ENCODE measurements at places on chromosomes 7 and 10. TPM values are rescaled to one million over a fixed set of nuclear protein-coding genes. Genes with fewer than 3 reads are reported as not detected.
A peak's percentile ranks its signal among the peaks of the same experiment; 100 is the strongest.

DNA sequence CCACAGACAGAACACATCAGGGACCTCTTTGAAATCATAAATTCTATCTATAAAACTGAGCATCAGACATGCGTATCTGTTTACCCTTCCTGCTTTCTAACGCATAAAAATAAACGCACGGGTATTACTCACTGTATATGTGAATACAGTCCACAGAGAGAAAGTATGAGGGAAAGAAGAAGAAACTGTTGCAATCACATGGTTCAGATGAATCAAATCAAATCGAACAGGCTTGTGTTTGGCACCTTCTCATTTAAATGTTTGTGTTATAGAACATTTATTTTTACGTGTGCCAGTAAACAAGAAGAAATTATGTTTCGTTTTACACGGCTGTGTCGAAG, 322.0 kb downstream of the FRMD4A start:
- no peaks in the 10 kb centered on the region for H3K4me1 ChIP-seq
- H3K36me3 ChIP-seq = no peaks in the 10 kb centered on the region
- H3K27me3 ChIP-seq = no peaks in the 10 kb centered on the region
- peak overlapping the region; percentile 21 for H3K27ac ChIP-seq
- no peak for DNase-seq

- no peak overlapping the region for H3K27ac ChIP-seq
- no peaks in the 10 kb centered on the region for H3K27me3 ChIP-seq
- no peak overlapping the region for H3K4me3 ChIP-seq
- peaks cover 15% of the 10 kb centered on the region for H3K4me1 ChIP-seq
These were observed 5.0 kb upstream of the PDK4 start for GRCh38 chr7:95601316-95601715.

- no peak for DNase-seq
- no peaks in the 10 kb centered on the region for H3K4me1 ChIP-seq
- no peak overlapping the region for H3K27ac ChIP-seq
- H3K36me3 ChIP-seq = no peaks in the 10 kb centered on the region
- no peak overlapping the region for H3K4me3 ChIP-seq
- H3K27me3 ChIP-seq = no peaks in the 10 kb centered on the region
These were observed 221.3 kb upstream of the SMIM30 start for GRCh38 chr7:113339661-113340060.

DNA sequence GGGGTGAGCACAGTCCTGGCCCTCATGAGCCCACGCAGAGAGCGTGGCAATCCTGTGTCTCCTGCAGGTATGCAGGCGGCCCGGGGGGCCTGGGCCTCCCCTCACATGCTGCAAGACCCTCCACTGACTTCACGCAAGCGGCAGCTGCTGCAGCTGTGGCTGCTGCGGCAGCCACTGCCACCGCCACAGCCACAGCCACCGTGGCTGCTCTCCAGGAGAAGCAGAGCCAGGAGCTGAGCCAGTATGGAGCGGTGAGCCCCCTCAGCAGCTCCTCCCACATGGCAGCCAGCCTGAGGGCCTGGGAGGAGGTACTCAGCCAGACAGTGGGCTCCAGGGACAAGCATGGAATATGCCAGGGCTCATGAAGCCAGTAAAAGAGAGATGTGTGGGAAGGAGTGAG, 8.7 kb downstream of the ZMIZ2 start:
- no peak for DNase-seq
- peaks cover 64% of the 10 kb centered on the region for H3K4me1 ChIP-seq
- H3K4me3 ChIP-seq = no peak overlapping the region

ELMO1 gene
- total RNA-seq = 36.6 TPM

NXPH1 gene
- not detected for total RNA-seq

- no peak overlapping the region for H3K4me3 ChIP-seq
- no peaks in the 10 kb centered on the region for H3K4me1 ChIP-seq
- no peaks in the 10 kb centered on the region for H3K36me3 ChIP-seq
These were observed 60.3 kb upstream of the SLC39A12 start for GRCh38 chr10:17891435-17891834.

GRCh38 chr7:4111166-4111565, 570.9 kb upstream of the FOXK1 start:
- H3K4me1 ChIP-seq = no peaks in the 10 kb centered on the region
- H3K27ac ChIP-seq = no peak overlapping the region
- no peak overlapping the region for H3K4me3 ChIP-seq
- H3K36me3 ChIP-seq = no peaks in the 10 kb centered on the region

GRCh38 chr10:23294638-23295247, 49.9 kb downstream of the C10orf67 start:
- H3K4me1 ChIP-seq = no peaks in the 10 kb centered on the region
- no peak overlapping the region for H3K27ac ChIP-seq
- no peak overlapping the region for H3K4me3 ChIP-seq
- DNase-seq = no peak
- H3K36me3 ChIP-seq = no peaks in the 10 kb centered on the region

AFAP1L2 gene
- 9.8 TPM for total RNA-seq

NANOS1 gene
- 1.7 TPM for total RNA-seq

DNA sequence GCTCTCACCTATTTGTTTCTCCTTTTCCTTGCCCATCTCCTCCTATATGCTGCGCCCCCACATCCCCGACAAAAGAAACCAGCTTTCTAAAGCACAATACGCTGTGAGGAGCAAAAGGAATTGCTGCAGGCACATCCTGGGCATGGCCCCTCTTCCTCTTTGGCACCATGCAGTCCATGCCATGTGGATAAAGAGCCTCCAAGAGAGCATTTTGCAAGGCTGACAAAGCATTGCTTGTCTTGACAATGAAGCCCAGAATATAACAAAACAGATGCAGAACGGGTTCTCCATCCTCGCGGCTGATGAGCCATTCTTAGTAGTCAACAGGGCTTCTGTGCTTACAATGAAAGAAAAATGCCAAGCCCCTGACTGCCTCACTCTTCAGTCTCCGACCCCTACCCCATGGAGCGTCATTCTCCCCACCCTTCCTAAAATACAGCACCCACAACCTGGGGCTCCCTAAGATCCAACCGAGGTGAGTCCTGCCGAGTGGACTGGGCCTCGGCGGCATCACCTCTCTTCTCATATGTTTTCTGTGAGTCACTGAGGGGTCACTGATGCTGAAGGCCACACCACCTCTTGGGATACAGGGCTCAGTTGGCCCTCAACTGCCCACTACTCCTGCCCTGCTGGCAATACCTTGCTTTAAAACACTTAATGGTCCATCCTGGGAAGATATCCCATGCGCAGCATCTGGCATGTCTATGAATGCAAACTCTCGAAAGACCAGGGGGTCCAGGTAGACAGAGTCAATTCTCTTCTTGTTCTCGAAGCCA, 47.5 kb downstream of the GSDME start:
- DNase-seq = no peak
- H3K27ac ChIP-seq = no peak overlapping the region
- no peak overlapping the region for H3K4me3 ChIP-seq

DNA sequence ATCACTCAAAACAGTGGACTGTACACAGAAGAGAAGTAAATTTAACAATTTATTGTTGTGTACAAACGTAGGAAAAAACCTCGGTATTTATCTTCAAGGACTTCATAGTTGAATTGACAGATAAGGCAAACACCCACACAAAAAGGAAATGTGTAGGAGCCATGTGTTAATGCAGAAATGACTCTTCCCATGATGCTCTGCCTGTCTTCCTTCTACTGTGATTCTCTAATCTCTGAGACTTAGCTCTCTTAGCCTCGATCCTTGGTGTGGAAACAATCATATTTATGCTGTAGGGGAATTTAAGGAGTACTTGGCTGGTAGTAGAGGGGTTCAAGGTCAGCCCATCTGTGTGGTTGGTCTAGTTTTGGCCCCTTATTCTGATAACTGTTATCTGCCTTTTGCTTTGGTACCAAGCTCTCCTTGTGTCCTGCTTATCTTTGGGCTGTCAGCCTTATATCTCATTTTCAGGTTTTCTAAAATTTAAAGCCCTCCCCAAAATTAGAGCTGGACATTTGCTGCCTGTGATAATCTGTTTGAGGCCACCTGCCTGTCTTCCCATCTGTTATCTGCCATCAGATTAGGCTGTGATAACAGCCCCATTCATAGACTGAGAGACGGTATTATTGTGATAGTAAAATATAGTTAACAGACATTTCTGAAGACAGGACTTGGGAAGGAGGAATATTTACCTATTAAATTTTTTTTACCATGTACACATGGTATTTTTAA, 81.7 kb downstream of the GPR85 start:
- no peaks in the 10 kb centered on the region for H3K27me3 ChIP-seq
- no peak overlapping the region for H3K27ac ChIP-seq
- no peaks in the 10 kb centered on the region for H3K4me1 ChIP-seq
- H3K36me3 ChIP-seq = no peaks in the 10 kb centered on the region
- no peak overlapping the region for H3K4me3 ChIP-seq

DNA sequence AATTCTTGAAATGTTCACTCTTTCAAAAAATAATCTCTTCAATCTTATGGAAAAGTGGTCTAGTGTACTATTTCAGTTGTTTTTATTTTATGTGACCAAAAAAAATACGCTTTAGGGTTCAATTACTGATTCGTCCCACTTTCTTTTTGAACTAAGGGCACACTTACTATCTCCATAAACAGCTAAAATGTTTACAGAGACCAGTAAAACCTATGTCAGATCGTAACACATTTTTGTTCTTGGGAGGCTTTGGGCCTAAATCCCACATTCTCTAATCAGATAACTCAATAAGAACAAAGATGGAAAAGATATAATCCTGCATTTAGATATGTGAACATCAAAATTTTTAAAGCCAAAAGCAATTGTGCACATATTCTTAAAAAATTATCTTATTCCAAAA, 29.8 kb upstream of the EPC1 start:
- peak overlapping the region; percentile 10 for H3K27ac ChIP-seq
- no peaks in the 10 kb centered on the region for H3K36me3 ChIP-seq
- DNase-seq = no peak
- H3K27me3 ChIP-seq = no peaks in the 10 kb centered on the region

GRCh38 chr7:146175716-146176115, 59.1 kb downstream of the CNTNAP2 start:
- no peak for DNase-seq
- H3K36me3 ChIP-seq = no peaks in the 10 kb centered on the region
- no peaks in the 10 kb centered on the region for H3K27me3 ChIP-seq
- H3K4me1 ChIP-seq = no peaks in the 10 kb centered on the region
- no peak overlapping the region for H3K4me3 ChIP-seq

DNA sequence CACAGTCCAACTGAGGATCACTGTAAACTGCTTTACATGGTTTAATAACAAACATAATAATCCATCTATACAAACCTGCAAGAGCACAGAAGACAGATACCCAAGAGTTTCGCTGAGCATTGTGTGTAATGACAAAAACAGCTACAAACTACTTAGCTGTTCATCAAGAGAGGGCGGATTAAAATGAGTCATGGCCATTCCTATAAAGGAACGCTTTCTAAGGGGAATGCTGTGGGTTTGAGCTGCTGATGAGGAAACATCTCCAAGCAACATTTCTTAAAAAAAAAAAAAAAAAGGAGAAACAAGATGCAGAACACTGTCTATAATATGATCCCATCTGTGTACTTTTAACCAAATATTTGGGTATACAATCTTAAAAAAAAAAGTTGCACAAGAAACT, 33.8 kb downstream of the VOPP1 start:
- no peaks in the 10 kb centered on the region for H3K27me3 ChIP-seq
- H3K36me3 ChIP-seq = no peaks in the 10 kb centered on the region
- peaks cover 28% of the 10 kb centered on the region for H3K4me1 ChIP-seq
- H3K4me3 ChIP-seq = no peak overlapping the region
